ENCODE measurements at places on chromosomes 11 and 22. TPM values are rescaled to one million over a fixed set of nuclear protein-coding genes. Genes with fewer than 3 reads are reported as not detected.

Gene COPB1
- total RNA-seq, result 237 TPM

GRCh38 chr11:124240621-124241397 lies at the start of gene OR8G1:
TSS of gene OR8G1 (plus strand) at chr11:124241095. CDS start at chr11:124249676, 8,581 bp downstream.
- no peak for DNase-seq

Gene NCR3LG1
- total RNA-seq, result 4.5 TPM

Gene FAM180B
- not detected for total RNA-seq

- DNase-seq, result no peak
Observed at GRCh38 chr11:10311802-10312201, 6.9 kb downstream of the ADM start.

GRCh38 chr22:42065438-42066125 lies 5.0 kb downstream of the NAGA start:
- no peak for DNase-seq

- DNase-seq, result no peak
Observed at GRCh38 chr11:68282141-68282860, 10.5 kb upstream of the C11orf24 start.

Gene VPREB1
- not detected for total RNA-seq

Gene MMP3
- 47.1 TPM for total RNA-seq

Gene SHANK2
- 1.3 TPM for total RNA-seq

DNA sequence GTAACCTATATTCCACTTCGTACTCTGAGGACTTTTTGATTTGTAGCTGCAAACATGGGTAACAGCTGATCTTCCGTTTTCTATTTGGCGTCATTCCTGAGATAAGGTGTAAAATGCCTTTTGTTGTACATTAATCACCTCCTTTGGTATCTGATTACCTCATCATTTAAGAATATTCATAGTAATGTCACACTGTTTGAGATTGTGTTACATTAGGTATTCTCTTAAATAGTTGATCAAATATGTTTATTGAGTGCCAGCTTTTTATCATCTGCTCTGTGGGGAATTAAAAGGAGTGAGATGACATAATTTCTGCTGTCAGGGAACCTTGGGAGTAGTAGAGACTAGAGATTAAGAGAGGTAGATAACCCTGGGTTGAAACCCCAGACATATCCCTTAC lies 5.9 kb downstream of the NCAM1 start:
- DNase-seq, result peak; percentile 31

Gene C11orf42
- total RNA-seq, result not detected

Gene CRYBA4
- total RNA-seq, result not detected

Gene ZC3H12C
- total RNA-seq, result 10.1 TPM

GRCh38 chr11:116148056-116148455 lies 624.7 kb downstream of the BUD13 start:
- no peak for DNase-seq

DNA sequence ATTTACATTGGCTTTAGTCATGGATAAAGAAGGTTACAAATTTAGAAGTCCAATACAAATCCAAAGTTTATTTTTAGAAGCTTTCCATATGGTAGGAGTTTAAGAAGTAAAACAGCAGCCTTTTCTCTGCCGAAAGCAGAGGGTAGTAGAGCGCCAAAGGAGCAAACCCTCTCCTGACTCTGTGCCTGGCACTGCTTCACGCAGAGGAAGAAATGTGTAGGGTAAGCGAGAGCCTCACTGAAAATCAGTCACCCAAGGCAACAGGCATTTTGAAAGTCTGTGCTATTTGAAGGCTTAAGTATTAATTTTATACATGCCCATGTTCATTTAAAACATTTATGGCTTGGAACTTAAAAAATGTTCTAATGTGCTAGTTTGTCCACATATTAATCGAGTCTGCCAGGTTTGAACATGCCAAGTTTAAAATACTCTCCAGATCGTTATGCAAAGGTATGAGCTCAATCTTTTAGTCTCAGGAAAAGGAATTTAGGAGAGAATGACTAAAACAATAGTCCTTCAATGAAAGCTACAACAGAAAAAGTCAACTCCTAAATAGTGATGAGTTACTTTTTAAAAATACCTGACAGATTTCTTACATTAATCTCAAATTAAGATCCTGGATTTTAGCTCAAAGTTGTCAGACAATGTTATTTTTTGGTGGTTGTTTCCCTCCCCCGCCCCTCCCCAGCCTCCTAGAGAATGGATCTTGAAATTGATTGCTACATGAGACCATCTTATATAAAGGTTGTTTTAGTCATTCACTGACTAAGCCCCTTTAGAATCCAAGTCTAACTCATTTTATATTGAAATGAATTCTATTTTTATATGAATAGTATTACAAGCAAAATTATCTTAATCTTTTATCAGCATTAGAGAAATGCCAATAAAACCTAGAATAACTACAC lies 38.7 kb downstream of the MRTFA start:
- DNase-seq, result peak; percentile 40

DNA sequence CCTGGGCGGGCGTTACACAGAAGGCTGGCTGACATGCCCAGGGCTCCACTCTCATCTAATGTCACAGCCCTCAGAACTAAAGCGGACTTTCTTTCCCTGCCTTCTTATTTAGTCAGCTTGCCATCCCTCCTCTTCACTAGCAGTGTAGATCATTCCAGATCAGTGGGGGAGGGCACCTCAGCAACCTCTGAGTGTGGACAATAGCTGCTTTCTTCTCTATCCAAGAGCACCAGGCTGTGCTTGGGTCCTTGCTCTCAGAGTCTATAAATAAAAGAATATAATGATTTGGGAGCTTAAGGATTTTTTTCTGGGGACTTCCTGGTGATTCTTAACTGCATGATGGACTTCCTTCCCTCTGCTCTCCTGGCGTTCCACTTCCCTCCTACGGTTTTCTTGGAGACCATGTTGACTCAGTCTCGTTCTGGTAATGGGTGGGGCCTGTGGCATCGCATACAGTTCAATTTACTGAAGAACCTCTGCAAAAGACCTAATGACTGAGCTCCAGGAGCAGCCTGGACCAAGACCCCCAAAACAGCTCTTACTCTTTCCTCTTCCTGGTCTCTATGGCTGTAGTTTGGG lies 2.9 kb upstream of the HMBS start:
- no peak for DNase-seq

- DNase-seq, result peak; percentile 49
Observed at GRCh38 chr11:128318856-128319474, 268.4 kb downstream of the ETS1 start.

GRCh38 chr22:50302564-50302963 lies 4.9 kb downstream of the PLXNB2 start:
- DNase-seq, result no peak

DNA sequence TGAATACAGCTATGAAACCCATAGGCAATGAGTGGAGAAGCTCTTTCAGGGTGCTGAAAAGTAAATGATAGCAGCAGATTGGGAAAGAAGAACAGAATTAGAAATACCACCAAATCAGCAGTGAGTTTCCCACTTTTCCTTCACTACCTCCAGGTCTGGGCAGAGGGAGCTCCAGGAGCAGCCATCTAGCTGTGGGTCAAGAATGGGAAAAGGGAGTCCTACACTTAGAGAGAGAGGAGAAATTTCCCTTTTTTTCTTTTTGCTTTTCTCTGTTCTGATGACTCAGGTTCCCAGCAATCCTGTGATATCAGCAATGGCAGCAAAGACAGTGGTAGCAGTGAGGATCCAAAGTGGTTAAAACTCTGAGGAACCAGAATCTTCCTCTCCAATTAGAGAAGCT lies 263.9 kb downstream of the NXPE2 start:
- DNase-seq, result peak; percentile 29

DNA sequence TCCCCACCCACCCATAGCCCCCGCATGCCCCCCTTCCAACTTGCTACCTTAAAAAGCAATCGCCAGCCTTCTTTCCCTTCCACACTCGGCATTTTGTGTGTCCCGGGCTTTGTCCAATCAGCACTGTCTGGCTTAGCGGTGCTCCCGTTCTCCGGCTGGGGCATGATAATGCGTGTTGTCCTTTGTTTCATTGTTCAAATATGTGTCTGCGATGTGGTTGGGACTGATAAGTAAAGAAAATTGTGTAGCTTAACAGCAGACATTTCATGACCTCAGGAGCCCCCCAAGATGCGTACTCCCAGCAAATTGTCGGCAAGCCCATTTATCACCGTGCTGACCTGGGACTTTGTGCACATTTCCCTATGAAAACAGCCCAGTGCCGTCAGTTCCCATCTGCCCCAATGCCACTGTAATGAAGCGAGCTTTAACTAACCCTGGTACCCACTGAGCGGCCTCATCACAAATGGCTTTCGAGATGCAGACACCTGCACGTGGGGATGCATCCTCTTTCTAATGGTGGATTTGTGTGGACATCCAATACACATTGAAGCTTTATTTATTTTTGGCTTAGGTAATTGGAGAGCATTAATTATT lies 167.0 kb upstream of the E2F8 start:
- DNase-seq, result no peak

GRCh38 chr11:116970485-116971292 lies 127.5 kb downstream of the SIK3 start:
- DNase-seq, result no peak

Gene SORL1
- total RNA-seq, result 10.9 TPM

GRCh38 chr22:49590381-49590780 lies 237.3 kb downstream of the BRD1 start:
- DNase-seq, result no peak

GRCh38 chr11:65630215-65630614 lies 7.7 kb upstream of the SIPA1 start:
- no peak for DNase-seq

Gene TBX10
- total RNA-seq, result not detected

DNA sequence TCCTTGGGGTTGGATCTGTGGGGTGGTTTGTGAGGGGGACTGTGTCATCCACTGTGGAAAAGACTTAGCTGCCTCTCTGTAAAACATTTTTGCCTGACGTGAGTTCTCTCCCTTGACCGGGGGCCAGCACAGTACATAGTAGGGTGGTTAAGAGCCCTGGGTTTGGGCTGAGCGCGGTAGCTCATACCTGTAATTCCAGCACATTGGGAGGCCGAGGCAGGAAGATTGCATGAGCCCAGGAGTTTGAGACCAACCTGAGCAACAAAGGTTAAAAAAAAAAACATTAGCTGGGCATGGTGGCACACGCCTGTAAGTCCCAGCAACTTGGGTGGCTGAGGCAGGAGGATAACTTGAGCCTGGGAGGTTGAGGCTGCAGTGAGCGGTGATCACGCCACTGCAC lies 74.7 kb upstream of the WNT7B start:
- DNase-seq, result no peak

DNA sequence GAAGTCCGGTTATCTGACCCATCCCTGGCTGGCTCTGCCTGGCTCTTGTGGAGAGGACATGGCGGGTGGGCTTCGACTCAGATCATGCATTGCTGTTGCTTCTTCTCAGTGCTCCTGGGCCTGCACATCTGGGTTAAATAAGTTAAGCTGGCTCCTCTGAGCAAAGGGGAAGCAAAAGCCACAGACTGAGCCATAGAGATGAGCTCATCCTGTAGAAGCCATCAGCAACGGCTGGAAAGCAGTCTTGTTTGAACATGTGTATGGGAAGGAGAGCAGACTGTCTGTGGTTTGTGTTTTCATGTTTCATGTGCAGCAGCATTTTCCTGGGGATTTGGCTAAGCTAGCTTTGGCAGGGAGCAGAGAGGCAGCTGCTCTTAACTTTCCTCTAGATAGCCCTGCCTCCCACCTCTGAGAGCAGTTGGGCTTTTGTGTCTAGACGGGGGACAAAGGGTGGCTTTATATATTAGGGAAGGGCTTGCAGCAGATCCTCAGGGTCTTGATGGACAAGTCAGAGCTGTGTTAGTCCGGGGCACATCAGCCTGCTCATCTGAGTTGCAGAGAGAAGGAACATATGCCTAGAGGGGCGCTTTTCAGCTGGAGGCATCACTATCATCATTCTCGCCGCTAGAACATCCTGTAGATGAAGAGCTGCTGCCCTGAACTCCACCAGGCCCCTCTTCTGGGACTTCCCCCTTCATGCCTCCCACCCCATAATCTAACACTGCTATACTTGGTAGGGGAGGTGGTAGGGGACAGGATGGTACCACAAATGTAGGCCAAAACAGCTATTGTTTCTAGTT lies 14.9 kb downstream of the DCPS start:
- peak; percentile 97 for DNase-seq

Gene H19
- 55.0 TPM for total RNA-seq

DNA sequence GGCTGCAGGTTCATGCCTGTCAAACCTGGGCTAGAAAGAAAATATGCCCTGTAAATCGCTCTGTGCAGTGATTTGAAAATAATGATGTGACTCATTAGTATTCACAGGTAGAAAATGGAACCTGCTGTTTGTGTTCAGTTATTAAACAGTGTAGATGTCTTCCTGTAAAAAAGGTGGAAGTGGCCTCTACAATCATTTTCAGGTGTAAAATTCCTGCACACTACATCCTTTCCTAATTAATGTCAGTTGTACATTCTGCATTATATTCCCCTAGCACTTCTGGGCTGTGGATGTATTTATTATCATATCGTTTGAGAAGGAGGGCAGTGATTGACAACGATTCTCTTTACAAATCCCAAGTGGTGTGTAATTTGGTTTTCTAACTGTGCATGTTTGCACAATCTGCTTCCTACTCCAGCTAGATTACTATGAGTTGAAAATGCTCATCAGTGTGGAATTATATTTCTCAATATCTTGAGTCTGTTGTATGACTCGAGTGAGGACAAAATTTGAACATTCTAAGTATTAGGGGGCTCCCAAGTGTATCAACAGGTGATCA lies 454.0 kb upstream of the DDI1 start:
- DNase-seq, result no peak

GRCh38 chr22:22914726-22915669 lies 27.4 kb downstream of the IGLL5 start:
- DNase-seq, result no peak
